ENCODE measurements at places on chromosomes 13 and 19.
A peak's percentile ranks its signal among the peaks of the same experiment; 100 is the strongest.

- no peak overlapping the region for H3K27ac ChIP-seq
- H3K36me3 ChIP-seq: no peaks in the 10 kb centered on the region
- no peak overlapping the region for H3K4me3 ChIP-seq
- H3K27me3 ChIP-seq: no peaks in the 10 kb centered on the region
- H3K4me1 ChIP-seq: peaks cover 2% of the 10 kb centered on the region
Measured at GRCh38 chr19:17385878-17386611, 8.0 kb downstream of the CCDC194 start.

- no peaks in the 10 kb centered on the region for H3K4me1 ChIP-seq
- no peak overlapping the region for H3K27ac ChIP-seq
- DNase-seq: no peak
- no peaks in the 10 kb centered on the region for H3K36me3 ChIP-seq
- H3K27me3 ChIP-seq: peaks cover 8% of the 10 kb centered on the region
Measured at GRCh38 chr13:36493046-36493445, 60.8 kb downstream of the CCNA1 start.

GRCh38 chr19:6402837-6403608 lies 10.1 kb upstream of the GTF2F1 start:
- H3K4me1 ChIP-seq: no peaks in the 10 kb centered on the region
- no peak overlapping the region for H3K27ac ChIP-seq
- no peak overlapping the region for H3K4me3 ChIP-seq
- no peaks in the 10 kb centered on the region for H3K36me3 ChIP-seq
- H3K27me3 ChIP-seq: no peaks in the 10 kb centered on the region

DNA sequence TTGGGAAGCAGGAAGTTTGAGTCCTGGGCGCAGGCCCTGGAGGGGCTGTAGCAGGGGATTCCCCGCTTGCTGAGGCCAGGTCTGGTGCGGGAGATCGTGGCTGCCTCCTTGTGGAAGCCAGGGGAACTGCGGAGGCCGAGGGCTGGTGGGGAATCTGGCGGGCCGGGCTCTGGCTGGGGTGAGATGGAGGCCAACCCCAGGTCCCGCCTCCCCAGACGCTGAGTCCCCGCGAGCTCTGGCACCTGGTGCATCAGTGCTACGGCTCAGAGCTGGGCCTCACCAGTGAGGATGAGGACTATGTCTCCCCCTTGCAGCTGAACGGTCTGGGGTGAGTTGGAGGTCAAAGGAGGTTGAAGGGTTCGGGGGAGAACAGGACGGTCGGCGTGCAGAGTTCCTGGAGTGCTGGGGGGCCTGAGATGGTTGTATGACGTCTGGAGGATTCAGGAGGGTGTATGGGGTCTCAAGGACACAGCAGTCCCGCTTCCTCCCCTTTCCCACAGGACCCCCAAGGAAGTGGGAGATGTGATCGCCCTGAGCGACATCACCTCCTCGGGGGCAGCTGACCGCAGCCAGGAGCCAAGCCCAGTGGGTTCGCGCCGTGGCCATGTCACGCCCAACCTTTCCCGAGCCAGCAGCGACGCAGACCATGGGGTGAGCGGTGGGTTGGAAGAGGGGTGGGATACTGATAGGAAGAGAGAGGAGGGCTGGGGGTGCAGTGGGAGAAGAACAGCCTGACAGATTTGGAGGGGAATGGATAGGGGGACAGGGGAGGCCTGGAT lies 13.1 kb downstream of the GRAMD1A start:
- H3K27me3 ChIP-seq: no peaks in the 10 kb centered on the region
- H3K4me3 ChIP-seq: peak overlapping the region; percentile 49
- DNase-seq: peak; percentile 94
- peaks cover 5% of the 10 kb centered on the region for H3K4me1 ChIP-seq

GRCh38 chr13:98083936-98084335 lies 59.0 kb upstream of the FARP1 start:
- H3K36me3 ChIP-seq: no peaks in the 10 kb centered on the region
- no peak overlapping the region for H3K27ac ChIP-seq
- no peaks in the 10 kb centered on the region for H3K27me3 ChIP-seq
- no peak for DNase-seq

- H3K27me3 ChIP-seq: no peaks in the 10 kb centered on the region
- peaks cover 3% of the 10 kb centered on the region for H3K4me1 ChIP-seq
- no peaks in the 10 kb centered on the region for H3K36me3 ChIP-seq
- no peak overlapping the region for H3K4me3 ChIP-seq
Measured at GRCh38 chr13:107124129-107124718, 556.3 kb upstream of the ARGLU1 start.

DNA sequence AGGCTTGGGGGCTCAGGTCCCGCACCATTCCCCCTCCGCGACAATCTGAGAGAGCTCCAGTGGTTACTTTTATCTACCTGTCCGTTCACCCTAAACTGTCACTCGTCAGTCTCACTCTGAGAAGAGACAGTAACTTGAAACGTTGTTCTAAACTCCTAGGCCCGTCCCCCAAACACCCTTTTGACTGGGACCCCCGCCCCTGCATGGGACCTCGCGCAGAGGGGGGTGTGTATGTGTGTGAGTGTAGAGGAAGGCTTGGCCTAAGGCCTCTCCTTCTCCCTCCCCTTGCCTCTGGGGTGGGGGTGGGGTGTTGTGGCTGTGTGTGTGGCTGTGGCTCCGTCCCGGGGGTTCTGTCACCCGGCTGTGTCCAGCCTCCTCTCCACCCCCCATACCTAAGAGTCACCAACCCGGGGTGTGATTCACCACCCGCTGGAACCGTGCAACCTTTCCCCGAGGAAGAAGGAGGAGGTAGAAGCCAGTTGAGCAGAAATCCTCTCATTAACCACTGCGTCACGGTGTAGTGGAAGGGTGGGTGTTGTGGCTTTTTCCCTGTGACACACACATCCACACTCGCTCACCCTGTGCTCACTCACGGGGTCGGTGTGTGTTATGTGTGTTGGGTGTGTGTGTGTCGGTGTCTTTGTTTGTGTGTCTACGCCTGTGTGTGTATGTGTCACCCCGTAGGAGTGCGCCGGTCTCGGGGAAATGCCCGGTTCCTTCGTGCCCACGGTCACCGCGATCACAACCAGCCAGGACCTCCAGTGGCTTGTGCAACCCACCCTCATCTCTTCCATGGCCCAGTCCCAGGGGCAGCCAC lies 2.4 kb downstream of the FOSB start:
- H3K4me1 ChIP-seq: no peaks in the 10 kb centered on the region
- no peak overlapping the region for H3K27ac ChIP-seq
- no peak for DNase-seq
- no peaks in the 10 kb centered on the region for H3K27me3 ChIP-seq
- peak overlapping the region; percentile 84 for H3K4me3 ChIP-seq
- H3K36me3 ChIP-seq: no peaks in the 10 kb centered on the region

DNA sequence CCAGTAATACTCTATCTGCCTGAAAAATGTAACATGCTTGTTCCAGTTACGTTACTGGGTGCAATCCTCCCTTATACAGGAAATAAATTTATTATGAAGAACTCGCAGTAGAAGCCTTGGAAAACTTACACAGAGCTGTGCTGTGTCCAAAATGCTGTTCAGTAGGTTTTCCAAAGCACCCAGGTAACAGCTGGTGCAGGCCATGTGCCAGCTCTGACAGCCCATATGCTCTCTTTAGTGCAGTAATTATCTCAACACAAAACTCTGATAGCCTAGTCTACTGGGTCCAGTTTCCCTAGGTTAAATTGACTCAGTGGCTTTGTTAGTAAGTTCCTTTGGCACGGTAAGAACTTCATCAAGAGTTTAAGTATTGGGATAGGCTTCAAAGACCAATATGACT lies 120.7 kb upstream of the OBI1 start:
- DNase-seq: no peak
- H3K4me1 ChIP-seq: no peaks in the 10 kb centered on the region
- H3K4me3 ChIP-seq: no peak overlapping the region
- no peaks in the 10 kb centered on the region for H3K36me3 ChIP-seq

- no peak for DNase-seq
- H3K36me3 ChIP-seq: peaks cover 1% of the 10 kb centered on the region
- H3K4me3 ChIP-seq: no peak overlapping the region
- H3K4me1 ChIP-seq: peaks cover 3% of the 10 kb centered on the region
Measured at GRCh38 chr19:5023128-5023571, 54.2 kb downstream of the KDM4B start.

GRCh38 chr19:8392017-8392591 lies 1.9 kb downstream of the RAB11B start:
- no peaks in the 10 kb centered on the region for H3K27me3 ChIP-seq
- peaks cover 7% of the 10 kb centered on the region for H3K36me3 ChIP-seq
- no peak overlapping the region for H3K27ac ChIP-seq
- peak; percentile 57 for DNase-seq
- H3K4me3 ChIP-seq: peak overlapping the region; percentile 39
- peaks cover 34% of the 10 kb centered on the region for H3K4me1 ChIP-seq

- no peaks in the 10 kb centered on the region for H3K4me1 ChIP-seq
- no peak overlapping the region for H3K4me3 ChIP-seq
- H3K27ac ChIP-seq: no peak overlapping the region
- peaks cover 19% of the 10 kb centered on the region for H3K36me3 ChIP-seq
- H3K27me3 ChIP-seq: no peaks in the 10 kb centered on the region
- no peak for DNase-seq
Measured at GRCh38 chr13:111262715-111263114, 57.7 kb upstream of the TEX29 start.
